Esophagus muscularis mucosa (tissue), 4 donors: ENCODE measurements at places on chromosomes 7 and 10.
A peak's percentile ranks its signal among the peaks of the same experiment; 100 is the strongest.

DNA sequence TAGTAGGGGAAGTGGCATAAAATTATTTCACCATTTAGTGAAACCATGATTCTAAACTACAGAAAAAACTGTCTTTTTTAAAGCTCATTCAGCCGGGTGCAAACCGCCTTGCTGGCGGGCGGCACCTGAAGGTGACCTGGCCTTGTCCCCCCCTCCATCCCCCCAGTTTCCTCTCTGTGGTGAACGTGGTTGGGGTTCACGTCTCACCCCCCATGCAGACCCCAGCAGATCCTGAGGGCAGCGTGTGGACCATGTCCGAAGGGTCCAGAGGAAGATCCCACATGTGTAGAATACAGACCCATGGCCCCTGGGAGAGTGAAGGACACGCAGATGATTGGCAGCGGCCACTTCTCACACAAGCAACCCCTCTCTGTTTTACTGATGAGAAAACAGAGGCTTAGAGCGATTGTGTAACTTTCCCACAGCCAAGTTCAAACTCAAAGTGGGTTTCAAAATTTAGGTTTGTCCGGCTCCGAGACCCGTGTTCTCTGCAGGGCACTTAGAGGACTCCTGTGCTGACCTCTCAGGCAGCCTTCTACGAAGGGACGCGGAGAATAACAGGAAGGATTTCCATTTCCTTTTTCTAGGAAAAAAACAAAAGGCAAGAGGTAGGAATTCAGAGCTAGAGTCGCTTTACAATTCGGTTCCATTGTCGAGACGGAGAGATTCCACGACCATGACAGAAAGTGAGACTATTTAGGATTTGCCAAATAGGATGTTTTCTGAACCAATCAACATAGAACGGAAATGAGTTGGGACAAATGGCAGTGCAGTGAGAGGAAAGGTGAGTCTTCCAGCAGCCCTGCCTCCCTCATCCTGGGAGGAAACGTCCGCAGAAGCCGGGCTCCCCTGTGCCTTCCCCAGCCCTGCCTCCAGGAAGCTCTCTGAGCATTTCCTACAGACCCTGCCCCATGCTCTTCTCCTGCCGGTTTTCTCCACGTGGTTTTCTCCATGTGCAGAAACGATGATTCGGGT, 67.6 kb upstream of the PITRM1 start:
- DNase-seq: no peak

GRCh38 chr10:113284635-113285034, 268.2 kb upstream of the HABP2 start:
- no peak for DNase-seq

GRCh38 chr7:96527133-96527827, 182.4 kb downstream of the SEM1 start:
- DNase-seq: no peak

- DNase-seq: no peak
These were observed 48.4 kb upstream of the CUL1 start for GRCh38 chr7:148650232-148650858.

GRCh38 chr10:118843647-118844265, 89.0 kb upstream of the CACUL1 start:
- no peak for DNase-seq

GRCh38 chr7:142720986-142721385, 28.3 kb upstream of the PRSS1 start:
- DNase-seq: no peak

GRCh38 chr10:60434418-60435046, 44.9 kb upstream of the ANK3 start:
- DNase-seq: no peak

DNA sequence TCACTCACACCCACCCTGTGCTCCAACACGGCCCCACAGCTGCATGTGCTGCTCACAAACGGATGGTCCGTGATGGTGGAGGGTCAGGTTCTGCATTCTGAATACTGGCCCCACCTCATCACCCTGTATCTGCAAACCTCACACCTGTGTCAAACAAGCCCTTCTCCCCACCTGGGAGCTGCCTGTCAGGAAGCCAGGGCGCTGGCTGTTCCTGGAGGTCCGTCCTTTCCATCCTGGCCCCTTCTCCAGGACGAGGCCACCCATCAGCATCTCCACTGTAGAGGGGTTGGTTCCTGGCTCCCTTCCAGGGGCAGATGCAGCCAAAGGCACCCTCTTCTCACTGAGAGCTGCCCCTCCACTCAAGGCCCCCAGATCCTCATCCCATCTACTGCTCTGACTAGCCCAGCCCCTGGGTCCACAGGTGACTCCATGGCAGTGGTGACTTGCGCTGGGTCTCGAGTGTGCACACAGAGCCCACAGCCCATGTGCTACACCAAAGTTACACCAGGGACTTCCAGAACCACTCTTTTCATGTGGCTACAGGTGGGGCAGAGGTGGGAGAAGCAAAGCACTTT, 229.4 kb downstream of the TNS3 start:
- no peak for DNase-seq

GRCh38 chr7:121504482-121504881, 108.4 kb upstream of the FAM3C start:
- DNase-seq: no peak

GRCh38 chr7:127057918-127058317, 194.8 kb downstream of the GRM8 start:
- DNase-seq: no peak

GRCh38 chr7:7178906-7179305, 3.4 kb upstream of the C1GALT1 start:
- no peak for DNase-seq

DNA sequence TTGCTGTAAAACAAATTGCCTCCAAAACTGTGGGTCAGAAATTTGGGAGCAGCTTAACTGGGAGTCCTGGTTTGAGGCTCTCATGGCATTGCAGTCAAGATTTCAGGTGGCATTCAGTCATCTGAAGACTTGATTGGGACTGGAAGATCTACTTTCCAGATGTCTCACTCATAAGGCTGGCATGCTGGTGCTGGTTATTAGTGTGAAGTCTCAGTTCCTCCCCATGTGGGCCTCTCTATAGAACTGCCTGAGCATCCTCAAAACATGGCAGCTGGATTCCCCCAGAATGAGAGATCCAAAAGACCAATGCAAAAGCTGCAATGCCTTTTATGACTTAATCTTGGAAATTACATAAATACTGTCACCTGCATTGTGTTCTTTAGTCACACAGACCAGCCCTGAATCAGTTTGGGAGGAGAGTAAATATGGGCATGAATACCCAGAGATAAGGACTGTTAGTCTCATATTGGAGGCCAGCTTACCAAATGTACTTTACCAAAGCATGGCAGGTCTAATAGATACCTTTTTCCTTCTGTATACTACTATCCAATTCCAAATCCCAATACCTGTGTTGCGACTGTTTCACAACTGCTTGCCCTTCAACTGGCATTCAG, 6.5 kb upstream of the HERPUD2 start:
- no peak for DNase-seq

GRCh38 chr7:37448636-37449361, at the start of gene ELMO1:
Gene ELMO1 (minus strand): TSS chr7:37448864. CDS start chr7:37342690, 106,174 bp downstream.
- peak; percentile 95 for DNase-seq

DNA sequence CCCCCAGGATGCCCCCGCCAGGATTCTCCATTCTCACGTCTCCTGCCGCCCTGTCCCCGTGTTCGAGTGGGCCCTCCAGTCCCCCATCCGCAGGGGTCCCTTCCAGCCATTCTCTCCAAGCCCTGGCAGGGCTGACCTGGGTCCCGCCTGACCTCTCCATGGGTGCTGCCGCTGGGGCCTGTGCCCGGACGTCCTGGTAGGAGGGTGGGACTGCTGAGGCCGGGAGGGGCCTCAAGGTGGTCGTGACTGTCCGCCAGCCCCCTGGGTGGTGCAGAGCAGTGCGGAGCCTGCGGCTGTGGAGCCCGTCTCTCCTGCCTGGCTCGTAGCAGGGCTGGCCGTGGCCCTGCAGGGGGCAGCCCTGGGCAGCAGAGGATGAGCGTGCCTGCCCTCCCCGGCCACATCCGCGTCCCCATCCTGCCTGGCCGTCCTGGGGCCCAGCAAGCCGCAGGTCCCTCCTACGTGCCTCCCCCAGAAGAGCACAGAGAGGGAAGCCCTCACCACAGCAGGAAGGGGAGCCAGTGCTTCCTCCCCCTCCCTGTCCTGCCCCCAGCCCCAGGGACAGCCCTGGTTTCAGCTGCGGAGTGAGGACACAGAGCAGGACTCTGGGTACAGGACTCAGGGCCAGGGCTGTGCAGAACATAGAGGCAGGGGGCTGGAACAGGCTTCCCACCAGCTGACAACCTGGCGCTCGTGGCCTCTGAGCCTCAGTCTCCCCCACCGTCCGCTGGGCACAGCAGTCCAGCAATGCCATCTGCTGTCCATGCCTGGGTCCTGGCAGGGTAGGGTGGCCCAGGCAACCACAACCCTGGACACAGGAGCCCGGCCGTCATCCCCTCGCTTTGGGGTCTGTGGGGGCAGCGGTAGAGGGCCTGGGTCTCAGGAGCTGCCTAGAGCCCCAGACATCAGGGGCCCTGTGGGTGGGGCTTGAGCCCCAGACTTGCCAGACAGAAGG, 1.5 kb upstream of the GRIFIN start:
- DNase-seq: no peak

- no peak for DNase-seq
These were observed 121.7 kb downstream of the DOCK4 start for GRCh38 chr7:112084520-112084971.

- no peak for DNase-seq
These were observed 455.4 kb upstream of the NFE2L3 start for GRCh38 chr7:25696571-25696970.

GRCh38 chr7:153445641-153446040, 606.6 kb upstream of the DPP6 start:
- no peak for DNase-seq

- DNase-seq: no peak
These were observed 10.5 kb upstream of the EZH2 start for GRCh38 chr7:148894591-148894990.

- no peak for DNase-seq
These were observed 148.9 kb downstream of the ARID5B start for GRCh38 chr10:62050346-62050892.

- DNase-seq: no peak
These were observed 9.2 kb downstream of the DPCD start for GRCh38 chr10:101597091-101597900.

GRCh38 chr10:46516660-46517416, 39.6 kb downstream of the GPRIN2 start:
- no peak for DNase-seq

GRCh38 chr10:51421853-51422252, 277.5 kb downstream of the CSTF2T start:
- no peak for DNase-seq

DNA sequence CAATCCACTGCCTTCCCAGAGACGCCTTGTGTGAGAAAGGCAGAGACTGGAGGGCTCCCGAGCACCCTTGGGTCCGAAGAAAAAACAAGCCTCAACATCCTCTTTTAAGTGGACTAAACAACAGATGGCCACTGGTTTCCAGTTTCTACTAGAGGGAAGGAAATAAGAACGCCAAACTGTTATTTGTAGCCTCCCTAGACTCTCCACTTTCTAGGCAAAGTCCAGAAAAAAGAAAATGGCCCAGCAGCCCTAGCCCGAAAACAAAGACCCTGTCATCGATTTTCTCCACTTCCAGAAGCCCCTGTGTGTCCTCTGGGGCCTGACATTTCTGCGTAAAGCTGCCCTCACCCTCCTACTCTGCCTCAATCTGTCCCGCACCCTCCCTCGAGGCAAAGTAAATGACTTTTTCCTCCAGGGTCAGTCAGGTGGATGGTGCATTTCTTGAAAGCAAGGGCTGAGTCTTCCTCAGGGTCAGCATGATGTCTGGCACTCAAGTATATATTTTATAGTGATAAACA, 6.0 kb downstream of the RGS10 start:
- DNase-seq: no peak

GRCh38 chr10:24307116-24307515, 98.2 kb downstream of the KIAA1217 start:
- no peak for DNase-seq

DNA sequence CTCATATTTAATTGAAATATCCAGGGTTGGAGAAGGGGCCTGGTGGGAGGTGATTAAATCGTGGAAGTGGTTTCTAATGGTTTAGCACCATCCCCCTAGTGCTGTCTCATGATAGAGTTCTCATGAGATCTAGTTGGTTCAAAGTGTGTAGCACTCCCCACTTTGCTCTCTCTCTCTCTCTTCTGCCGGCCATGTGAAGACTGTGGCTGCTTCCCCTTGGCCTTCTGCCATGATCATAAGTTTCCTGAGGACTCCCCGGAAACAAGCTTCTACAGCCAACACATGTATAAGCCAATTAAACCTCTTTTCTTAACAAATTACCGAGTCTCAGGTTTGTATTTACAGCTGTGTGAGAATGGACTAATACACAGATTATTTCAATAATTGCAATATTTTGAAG, 305.8 kb upstream of the KCND2 start:
- DNase-seq: no peak

DNA sequence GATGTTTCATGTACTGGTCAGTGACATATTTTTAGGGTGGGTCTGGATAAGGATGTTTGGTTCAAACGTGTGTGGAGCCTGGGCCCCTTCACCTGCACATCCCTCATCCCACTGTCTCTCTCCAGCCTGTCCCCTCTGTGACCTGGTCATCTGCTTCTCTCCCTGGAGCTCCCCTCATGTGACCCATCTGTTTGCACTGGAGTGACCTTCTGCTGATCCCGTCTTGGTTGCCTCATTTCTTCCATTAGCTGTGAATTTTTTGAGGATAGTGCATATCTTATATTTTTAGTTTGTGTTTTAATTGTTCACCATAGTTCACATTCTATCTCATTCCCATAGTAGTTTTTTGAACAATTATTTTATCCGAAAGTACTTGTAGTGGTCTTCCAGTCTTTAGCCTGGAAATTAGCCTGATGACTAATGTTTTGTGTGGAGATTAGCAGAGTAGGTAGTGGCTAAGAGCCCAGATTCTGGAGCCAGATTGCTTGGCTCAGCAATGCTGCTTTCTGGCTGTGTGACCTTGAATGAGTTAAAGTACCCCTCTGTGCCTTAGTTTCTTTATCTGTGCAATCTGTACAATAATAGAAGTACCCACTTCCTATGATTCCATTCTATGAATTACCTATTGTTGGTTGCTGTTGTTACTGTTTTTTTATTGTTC, 224.5 kb downstream of the LRMDA start:
- no peak for DNase-seq

DNA sequence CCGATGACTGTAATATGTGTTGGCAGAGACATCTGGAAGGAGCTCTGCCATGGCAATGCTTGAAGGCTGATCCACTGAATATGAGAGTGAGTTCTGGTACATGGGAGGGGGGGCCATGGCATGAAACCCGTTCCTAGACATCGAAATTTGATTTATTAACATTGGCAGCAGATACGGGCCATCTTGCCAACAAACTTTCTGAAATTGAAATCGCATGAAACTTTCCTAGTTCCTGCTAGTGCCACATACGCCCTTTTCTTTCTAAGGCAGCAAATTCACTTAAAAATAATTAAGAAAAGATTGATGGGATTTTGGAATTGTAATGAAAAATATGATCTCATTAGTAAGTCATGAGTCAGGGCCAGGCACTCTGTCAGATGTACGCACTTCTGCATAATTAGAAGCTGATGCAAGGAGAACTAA, 91.8 kb upstream of the KMT2C start:
- DNase-seq: no peak
